ENCODE measurements at places on chromosomes 13 and 19. TPM values are rescaled to one million over a fixed set of nuclear protein-coding genes. Genes with fewer than 3 reads are reported as not detected.

KDM4B gene
- 46.1 TPM for total RNA-seq

DNA sequence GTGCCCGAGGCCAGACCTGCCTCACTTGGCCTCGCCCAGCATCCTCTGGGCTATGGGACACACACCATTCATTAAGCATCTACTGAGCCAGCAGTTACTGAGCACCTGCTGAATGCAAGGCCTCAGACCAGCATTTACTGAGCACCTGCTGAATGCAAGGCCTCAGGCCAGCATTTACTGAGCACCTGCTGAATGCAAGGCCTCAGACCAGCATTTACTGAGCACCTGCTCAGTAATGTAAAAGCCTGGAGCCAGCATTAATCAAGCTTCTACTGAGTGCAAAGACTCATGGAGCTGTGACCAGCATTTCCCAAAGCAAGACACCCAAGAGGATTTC is 3.7 kb downstream of the ATP8B3 start:
- DNase-seq, result no peak

DNA sequence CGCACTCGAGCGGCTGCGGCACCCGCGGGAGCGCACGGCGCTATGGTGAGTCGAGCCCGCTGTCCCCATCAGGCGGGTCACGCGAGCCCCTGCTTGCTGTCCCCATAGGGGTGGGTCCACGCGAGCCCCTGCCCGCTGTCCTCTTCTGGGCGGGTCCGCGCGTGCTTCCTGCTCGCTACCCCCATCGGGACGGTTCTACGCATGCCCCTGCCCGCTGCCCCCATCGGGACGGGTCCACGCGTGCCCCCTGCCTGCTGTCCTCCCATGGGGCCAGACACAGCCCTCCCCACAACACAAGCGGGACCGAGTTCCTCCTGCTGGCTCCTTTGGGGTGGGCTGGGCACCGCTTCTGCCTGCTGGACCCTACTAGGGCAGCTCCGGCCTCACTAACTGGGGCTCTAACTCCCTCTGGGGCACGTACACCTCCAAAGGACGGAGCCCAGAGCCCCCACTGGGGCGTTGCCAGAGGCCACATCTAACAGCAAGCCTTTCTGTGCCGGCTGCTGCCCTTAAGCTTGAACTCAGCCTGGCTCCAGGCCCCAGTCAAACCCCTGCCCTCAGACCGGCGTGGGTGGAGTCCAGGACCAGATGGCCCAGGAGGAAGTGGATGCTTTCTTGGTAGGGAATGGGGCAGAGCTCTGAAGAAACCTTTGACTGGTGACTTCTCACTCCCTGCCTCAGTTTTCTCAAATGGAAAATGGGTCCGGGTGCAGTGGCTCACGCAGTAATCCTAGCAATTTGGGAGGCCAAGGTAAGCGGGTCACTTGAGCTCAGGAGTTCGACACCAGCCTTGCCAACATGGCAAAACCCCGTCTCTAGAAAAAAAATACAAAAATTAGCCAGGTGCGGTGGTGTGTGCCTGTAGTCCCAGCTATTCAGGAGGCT is 722 bp downstream of the COLGALT1 start:
- DNase-seq, result no peak

DNA sequence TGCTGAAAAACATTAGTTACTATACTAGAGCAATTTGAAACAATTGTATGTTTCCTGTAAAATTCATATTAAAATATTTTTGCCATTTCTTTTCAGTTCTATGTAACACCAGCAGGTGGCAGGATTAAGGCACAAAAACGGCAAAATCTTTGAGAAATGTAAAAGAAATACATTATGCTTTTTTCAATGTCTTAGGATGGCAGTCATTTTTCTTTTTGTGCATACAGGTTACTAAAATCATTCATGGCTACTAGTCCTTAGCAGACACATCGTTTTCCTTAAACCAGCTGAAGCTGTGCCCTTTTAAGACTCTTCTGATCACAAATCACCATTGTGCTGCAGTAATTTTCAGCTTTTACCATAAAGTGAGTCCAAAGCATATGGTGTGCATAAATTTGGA is 800.7 kb upstream of the SLITRK5 start:
- no peak for DNase-seq

DNA sequence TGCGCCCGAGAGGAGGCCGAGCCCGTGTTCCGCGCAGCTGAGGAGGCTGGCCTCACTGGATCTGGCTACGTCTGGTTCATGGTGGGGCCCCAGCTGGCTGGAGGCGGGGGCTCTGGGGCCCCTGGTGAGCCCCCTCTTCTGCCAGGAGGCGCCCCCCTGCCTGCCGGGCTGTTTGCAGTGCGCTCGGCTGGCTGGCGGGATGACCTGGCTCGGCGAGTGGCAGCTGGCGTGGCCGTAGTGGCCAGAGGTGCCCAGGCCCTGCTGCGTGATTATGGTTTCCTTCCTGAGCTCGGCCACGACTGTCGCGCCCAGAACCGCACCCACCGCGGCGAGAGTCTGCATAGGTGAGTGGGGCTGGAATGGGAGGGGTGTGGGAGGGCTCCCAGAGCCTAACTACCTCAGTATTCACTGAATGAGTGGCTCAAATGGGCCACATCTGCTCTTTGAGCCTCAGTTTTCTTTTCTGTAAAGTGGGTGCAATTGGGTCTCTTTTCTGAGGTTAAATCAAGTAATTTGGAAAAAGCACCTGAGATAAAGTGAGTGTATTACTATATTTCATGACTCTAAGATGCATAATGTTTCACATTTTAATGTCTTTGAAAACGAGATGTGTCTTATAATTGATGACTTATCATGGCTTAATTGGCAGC is 11.7 kb downstream of the GRIN2D start:
- no peak for DNase-seq

DCLK1 gene
- total RNA-seq, result 24.3 TPM

PRR22 gene
- 1.5 TPM for total RNA-seq

GRCh38 chr19:42191855-42192254 is 25.6 kb downstream of the DEDD2 start:
- no peak for DNase-seq

DNA sequence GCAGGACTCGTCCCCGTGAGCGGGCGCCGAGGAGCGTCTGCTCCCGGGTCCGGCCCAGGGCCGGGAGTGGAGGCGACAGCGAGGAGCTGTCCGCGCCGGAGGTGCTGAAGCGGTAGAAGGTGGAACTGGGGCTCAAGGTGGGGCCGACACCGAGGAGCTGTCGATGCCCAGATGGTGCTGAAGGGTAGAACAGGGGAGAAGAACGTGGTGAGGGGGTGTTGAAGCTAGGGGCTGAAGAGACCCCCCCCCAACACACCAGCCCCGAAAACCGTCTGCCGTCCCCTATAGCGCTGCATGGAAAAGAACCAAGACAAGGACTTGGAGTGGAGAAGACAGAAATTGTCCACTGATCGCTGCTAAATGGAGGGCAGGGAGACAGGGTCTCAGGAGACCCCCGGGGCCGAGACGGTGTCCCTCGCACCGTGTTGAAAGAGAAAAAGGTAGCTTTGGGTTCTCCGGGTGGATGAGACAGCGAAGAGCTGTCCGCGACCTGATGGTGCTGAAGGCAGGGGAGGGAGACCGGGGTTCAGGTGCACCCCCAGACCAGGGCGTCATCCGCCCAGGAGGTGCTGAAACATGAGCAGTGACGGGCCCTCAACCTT is 7.1 kb upstream of the PDE4C start:
- no peak for DNase-seq

ZNF805 gene
- total RNA-seq, result 16.3 TPM

DNA sequence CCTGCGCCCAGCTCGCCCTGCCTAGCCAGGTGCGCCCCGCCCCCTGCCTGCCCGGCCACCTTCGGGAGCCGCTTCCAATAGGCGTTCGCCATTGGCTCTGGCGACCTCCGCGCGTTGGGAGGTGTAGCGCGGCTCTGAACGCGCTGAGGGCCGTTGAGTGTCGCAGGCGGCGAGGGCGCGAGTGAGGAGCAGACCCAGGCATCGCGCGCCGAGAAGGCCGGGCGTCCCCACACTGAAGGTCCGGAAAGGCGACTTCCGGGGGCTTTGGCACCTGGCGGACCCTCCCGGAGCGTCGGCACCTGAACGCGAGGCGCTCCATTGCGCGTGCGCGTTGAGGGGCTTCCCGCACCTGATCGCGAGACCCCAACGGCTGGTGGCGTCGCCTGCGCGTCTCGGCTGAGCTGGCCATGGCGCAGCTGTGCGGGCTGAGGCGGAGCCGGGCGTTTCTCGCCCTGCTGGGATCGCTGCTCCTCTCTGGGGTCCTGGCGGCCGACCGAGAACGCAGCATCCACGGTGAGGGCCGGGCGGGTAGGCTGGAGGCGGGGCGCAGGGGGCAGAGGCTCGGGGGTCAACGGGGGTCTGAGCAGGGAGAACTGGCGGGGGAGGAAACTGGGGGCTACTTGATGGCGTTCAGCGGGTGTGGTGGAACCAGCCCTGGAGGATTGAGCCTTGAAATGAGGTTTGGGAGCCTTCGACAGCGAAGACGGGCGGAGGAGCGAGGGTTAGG is at the start of gene SPINT2:
SPINT2 (plus strand) TSS at position 88 of the 727 bp plus-strand sequence; CDS start at position 408, 320 bp downstream.
- DNase-seq, result no peak
